Spinal cord (tissue), 10 donors: ENCODE measurements at places on chromosomes 11 and 22. TPM values are rescaled to one million over a fixed set of nuclear protein-coding genes. Genes with fewer than 3 reads are reported as not detected.

DNA sequence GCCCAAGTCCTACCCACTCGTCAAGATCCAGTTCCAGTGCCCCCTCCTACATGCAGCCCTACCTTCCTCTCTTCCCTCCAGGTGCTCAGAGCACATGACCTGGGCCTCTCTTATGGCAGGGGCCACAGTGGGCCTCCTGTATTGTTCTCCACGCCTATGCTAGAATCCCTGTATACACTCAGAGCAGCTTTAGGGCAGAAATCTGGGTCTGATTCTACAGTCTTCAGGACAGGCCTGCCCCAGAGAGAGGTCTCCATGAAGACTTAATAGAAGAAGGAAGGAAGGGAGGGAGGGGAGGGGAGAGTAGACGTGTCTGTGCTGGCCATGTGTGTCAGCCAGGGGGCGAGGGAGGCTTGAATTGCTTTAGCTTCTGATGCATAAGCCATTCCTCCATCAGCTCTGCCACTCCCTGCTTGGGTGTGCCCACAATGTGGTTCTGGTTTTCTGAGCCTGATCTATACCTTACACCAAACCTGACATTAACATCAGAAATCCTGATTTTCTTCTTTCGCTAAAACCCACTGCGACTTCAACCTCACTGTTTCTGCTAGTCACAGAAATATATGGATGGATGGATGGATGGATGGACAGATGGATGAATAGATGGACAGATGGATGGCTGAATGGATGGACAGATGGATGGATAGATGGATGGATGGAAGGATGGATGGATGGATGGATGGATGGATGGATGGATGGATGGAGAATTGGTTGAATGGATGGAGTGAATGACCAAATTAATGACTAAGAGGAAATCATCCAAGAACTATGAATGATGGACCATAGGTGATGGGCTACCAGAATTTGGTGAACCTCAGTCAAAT, 56.6 kb upstream of the PRDM11 start:
- H3K36me3 ChIP-seq = no peaks in the 10 kb centered on the region
- peaks cover 46% of the 10 kb centered on the region for H3K4me1 ChIP-seq
- no peak overlapping the region for H3K4me3 ChIP-seq

GRCh38 chr11:78192911-78193351, 4.2 kb downstream of the USP35 start:
- H3K4me1 ChIP-seq = peaks cover 34% of the 10 kb centered on the region
- H3K36me3 ChIP-seq = peaks cover 18% of the 10 kb centered on the region
- H3K27me3 ChIP-seq = peaks cover 2% of the 10 kb centered on the region

GRCh38 chr22:23695571-23696325, 4.9 kb downstream of the RGL4 start:
- no peaks in the 10 kb centered on the region for H3K4me1 ChIP-seq
- H3K27me3 ChIP-seq = no peaks in the 10 kb centered on the region
- peaks cover 75% of the 10 kb centered on the region for H3K36me3 ChIP-seq
- no peak overlapping the region for H3K4me3 ChIP-seq
- no peak for DNase-seq

DNA sequence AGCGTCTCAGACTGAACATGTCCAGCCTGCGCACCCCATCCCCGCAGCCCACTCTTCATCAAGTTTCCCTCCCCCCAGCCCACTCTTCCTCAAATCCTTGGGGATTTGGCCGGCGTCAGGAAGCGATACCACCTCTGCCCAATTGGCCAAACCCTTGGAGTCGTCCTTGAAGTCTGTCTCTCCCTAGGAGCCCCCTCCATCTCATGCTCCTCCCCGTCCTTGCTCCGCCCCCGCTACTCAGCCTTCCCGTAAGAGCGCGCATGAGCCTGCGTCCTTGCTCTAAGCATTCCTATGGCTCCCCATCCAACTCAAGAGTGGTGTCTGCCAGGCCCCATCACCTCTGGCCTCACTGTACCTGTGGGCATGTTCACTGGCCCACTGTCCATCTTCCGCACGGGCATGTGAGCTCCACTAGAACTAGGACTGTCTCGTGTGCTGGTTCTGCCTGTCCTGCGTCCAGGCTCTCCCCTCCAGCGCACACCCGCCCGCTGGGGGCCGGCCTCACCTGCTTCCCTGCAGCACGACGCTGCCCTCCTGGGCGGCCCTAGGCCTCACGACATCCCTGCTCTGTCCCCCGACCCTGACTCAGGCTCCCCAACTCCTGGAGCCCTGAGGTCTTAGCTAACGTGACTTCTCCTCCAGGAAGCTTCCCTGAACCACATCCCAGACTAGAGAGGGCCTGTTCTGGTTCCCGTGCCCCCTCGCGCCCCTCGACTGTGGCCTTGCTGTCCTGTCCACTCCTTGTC, 30.5 kb upstream of the TTLL12 start:
- no peak overlapping the region for H3K27ac ChIP-seq
- no peak for DNase-seq
- no peaks in the 10 kb centered on the region for H3K27me3 ChIP-seq
- peaks cover 29% of the 10 kb centered on the region for H3K36me3 ChIP-seq
- H3K4me3 ChIP-seq = no peak overlapping the region
- peaks cover 9% of the 10 kb centered on the region for H3K4me1 ChIP-seq

DNA sequence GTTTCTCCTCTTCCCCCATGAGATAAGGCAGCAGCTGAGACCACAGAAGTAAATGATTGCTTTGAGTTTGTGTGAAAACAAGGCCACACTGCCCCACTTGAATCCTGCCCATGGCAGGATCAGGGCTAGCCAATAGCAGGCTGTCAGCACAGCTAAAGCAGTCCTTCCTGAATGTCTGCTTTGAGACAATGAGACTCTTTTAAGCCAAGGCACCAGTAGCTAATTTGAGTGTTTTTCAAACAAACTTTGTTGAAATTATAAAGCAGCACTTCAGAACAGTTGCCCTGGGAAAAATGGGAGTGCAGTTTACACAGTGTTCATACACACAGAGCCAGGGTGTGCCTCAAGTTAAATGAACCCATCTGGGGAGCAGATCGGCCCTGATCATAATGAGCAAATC, 103.5 kb upstream of the OR5AK2 start:
- no peak overlapping the region for H3K4me3 ChIP-seq
- H3K27ac ChIP-seq = no peak overlapping the region
- H3K4me1 ChIP-seq = no peaks in the 10 kb centered on the region

DNA sequence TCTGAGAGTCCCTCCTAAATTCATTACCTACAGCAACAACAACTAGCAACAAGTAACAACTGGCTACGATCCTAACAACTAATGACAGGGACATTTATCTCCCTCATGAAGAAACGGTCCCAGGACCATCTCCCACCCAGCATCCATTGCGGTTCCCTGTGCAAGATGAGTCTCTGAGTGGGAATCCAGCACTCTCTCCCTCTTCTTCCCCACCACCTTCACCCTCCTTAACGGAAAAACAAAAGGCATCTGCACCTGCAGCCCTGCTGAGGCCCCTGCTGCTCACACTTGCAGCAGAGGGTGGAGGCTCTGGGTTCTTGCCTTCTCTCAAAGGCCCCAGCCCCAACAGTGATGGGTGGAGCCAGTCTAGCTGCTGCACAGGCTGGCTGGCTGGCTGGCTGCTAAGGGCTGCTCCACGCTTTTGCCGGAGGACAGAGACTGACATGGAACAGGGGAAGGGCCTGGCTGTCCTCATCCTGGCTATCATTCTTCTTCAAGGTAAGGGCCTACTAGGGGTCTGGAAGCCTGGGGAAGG, at the start of gene CD3G:
TSS of gene CD3G (plus strand) at position 364 of the 535 bp plus-strand sequence. CDS start at position 444, 80 bp downstream.
- no peak within 1 kb of the TSS for H3K4me3 ChIP-seq
- no peaks in the 10 kb centered on the region for H3K4me1 ChIP-seq
- H3K27me3 ChIP-seq = peaks cover 32% of the 10 kb centered on the region
- no peak within 1 kb of the TSS for H3K27ac ChIP-seq

GRCh38 chr11:1257916-1258315, 35.0 kb downstream of the MUC5B start:
- H3K27me3 ChIP-seq = no peaks in the 10 kb centered on the region
- no peak overlapping the region for H3K4me3 ChIP-seq
- H3K36me3 ChIP-seq = peaks cover 6% of the 10 kb centered on the region
- H3K27ac ChIP-seq = no peak overlapping the region
- H3K4me1 ChIP-seq = peaks cover 14% of the 10 kb centered on the region

- peaks cover 5% of the 10 kb centered on the region for H3K27me3 ChIP-seq
- no peaks in the 10 kb centered on the region for H3K4me1 ChIP-seq
- H3K4me3 ChIP-seq = no peak within 1 kb of the TSS
- DNase-seq = no peak
- H3K36me3 ChIP-seq = no peaks in the 10 kb centered on the region
Observed at GRCh38 chr11:1608363-1608762, at the start of gene KRTAP5-3. Gene KRTAP5-3, minus strand, starts transcription at chr11:1608463. Its CDS starts 78 bp downstream, at chr11:1608385.

The PKP3 gene
- 0.69 TPM for total RNA-seq

The BATF2 gene
- total RNA-seq = 0.99 TPM
